ENCODE measurements at places on chromosomes 11 and 22.

- DNase-seq: no peak
Measured at GRCh38 chr11:111633248-111633647, 31.0 kb downstream of the SIK2 start.

GRCh38 chr11:68379206-68379605, 66.8 kb downstream of the LRP5 start:
- no peak for DNase-seq

- no peak for DNase-seq
Measured at GRCh38 chr11:106011481-106011880, 10.6 kb downstream of the MSANTD4 start.

DNA sequence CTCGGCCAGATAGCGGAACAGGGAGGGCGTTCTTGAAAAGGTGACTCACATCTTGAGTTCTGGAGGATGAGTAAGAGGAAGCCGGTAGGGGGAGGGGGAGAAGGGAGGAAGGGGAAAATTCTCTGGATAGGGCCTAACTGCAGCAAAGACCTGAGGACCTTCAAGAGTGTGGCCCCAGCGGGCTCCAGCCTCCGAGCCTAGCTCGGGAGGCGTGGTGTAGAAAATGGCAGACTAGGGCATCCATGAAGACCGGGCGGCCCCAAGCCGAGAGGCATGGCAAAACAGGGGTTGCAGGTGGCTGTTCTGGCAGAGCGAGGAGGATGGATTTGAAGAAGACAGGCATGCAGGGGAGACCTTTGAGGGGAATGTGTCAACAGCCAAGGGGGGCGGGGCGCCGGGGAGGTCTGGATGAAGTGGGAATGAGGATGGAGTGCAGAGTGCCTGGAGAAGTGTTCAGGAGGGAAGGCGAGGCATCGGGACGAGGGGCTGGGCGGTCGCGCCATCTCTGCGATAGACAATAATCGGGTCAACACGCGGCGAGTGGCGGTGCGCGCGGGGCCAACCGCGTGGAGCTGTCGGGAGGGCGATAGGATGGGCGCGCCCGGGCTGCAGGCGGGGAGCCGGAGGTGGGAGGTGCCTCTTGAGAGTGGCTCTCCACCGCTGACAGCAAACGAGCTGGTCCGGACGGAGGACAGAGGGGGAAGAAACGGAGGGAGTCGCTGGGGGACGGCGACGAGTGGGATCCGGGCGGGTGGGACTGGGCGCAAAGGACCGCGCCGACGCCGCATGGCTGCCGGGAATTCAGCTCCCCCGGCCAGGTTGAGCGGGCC, 40.0 kb upstream of the CREB3L1 start:
- peak; percentile 30 for DNase-seq

GRCh38 chr11:16804104-16804947, 65.9 kb downstream of the C11orf58 start:
- DNase-seq: no peak

- DNase-seq: no peak
Measured at GRCh38 chr11:107017104-107017432, 1.2 kb downstream of the GUCY1A2 start.

DNA sequence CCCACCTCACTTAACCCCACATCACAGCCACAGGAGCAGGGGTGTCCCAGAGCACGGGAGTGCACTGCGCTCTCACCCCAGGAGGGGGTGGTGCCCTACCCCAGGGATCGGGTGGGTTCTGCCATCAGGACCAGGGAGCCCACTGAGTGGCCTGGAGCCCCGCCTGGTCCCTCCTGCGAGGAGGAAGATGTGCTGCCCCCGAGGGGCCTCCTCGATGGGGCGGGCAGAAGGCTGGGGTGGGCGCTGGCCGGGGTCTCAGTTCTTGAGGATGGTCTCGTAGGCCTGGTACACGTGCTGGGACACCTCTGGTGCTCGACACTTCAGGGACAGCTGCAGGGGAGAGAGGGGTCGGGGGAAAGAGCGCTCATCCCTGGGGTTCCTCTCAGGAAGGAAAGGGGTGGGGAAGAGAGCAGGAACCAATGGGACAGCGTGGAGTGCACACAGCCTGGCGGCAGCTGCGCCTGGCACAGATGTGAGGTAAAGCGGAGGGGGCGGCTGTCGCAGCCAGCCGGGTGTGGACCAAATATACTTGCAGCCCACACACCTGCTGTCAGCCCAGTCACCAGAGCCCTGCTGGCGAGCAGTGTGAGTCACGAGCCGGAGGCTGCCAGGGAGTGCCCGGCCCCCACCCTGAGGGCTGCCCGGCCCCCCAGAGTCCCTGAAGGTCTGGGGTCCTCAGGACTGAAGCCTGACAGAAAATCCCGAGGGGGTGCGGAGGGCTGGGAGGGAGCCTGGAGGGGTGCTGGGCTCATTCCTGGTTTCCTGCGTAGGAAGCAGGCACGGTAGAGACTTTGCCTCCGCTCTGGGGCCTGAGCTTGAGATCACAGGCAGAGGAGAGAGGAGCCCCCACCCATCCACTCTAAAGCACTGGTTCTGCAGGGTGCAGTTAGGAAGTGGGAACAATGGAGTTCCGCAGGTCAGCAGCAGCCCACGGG, 13.3 kb upstream of the RASL10A start:
- DNase-seq: no peak

DNA sequence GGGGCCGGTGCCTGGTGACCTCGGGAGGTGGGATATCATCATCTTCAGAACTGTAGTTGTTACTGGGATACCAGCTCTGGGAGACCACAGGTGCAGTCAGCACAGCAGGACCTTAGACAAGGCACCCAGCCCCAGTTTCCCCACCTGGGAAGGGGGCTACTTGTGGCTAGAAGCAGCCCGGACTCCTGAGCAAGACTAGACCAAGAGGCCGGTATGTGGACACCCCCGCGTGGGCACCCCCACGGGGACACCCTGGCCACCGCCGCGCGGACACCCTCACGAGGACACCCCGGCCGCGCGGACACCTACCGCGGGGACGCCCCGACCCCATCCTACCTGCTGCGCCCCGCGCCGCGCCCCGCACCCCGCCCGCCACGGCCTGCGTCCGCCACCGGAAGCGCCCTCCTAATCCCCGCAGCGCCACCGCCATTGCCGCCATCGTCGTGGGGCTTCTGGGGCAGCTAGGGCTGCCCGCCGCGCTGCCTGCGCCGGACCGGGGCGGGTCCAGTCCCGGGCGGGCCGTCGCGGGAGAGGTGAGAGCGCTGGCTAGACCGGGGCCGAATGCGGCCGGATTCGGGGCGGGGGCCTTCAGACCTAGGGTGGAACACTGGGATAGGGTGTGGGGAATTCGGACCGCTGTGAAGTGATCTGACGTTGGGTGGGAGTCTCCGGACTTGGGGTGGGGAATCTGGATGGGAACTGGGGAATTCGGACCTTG, at the start of the genes COMT and TXNRD2:
Gene COMT (plus strand): TSS at position 408 of the 718 bp plus-strand sequence. CDS start 20,755 bp downstream, outside the sequence.
Gene TXNRD2 (minus strand): TSS at position 454 of the 718 bp plus-strand sequence. CDS start 15 bp downstream, at position 439.
- DNase-seq: no peak

DNA sequence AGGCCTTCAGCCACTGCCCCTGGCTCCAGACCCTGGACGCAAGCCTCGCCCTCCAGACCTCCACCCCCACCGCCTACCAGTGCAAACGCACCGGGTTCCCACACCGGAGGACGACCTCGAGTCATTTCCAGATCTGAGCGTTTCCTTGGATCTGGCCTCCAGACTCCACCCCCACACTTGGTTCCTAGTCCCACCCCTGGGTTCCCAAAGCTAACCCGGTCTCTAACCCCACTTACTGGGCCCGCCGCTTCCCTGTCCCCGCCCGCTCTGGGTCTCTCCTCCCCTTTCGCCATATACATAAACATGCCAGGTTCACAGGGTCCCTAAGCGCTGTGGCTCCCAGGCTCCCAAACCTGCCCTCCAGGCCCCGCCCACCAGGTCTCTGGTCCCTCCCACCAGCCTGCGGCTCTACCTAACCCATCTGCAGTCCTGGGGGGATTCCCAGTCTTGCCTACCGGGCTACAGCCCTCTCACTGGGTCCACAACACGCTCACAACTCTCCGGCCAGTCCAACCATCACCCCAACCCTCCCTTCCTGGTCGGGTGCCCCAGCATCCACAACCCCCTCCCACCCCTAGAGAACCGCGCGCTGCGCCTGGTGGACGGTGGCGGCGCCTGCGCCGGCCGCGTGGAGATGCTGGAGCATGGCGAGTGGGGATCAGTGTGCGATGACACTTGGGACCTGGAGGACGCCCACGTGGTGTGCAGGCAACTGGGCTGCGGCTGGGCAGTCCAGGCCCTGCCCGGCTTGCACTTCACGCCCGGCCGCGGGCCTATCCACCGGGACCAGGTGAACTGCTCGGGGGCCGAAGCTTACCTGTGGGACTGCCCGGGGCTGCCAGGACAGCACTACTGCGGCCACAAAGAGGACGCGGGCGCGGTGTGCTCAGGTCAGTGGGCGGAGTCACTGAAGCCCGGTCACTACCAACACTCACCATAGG, 36.7 kb downstream of the CD6 start:
- no peak for DNase-seq

DNA sequence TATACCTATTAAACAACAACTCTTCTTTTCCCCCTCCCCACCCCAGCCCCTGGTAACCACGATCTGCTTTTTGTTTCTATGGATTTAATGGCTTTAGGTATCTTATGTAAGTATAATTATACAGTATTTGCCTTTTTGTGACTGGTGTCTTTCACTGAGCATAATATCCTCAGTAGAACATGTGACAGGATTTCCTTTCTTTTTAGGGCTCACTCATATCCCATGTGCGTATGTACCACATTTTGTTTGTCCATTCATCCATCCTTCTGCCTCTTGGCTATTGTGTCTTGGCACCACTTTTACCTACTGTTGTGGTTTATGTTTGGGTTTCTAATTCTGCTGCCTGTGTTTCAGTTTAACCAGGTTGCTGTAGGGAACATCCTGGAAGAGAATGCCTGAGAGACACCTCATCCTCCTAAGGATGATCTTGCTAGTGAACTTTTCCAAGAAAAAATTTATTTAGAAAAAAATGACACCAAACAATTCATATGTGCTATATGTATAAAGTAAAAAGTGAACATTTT, 77.6 kb upstream of the SESN3 start:
- no peak for DNase-seq

DNA sequence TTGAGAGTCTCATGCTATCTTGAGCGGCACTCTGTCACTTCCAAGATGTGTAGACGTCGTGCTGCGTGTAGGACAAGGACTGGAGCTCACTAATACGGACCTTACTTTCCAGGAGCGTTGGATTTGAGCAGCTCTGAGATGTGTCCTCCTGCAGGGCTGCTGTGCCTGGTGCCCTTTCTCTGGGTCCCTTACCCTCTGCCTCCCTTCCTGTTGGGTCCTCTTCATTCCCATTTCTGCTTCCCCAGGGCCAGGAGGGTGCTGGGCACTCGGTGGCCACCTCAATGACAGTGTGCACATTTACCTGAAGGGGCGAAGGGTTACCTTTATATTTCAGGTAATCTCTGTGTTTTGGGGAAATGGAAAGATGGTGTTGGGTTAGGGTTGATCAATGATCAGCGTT, 4.0 kb downstream of the PTDSS2 start:
- DNase-seq: no peak

GRCh38 chr11:40215556-40215955, 1243.9 kb downstream of the LRRC4C start:
- no peak for DNase-seq

DNA sequence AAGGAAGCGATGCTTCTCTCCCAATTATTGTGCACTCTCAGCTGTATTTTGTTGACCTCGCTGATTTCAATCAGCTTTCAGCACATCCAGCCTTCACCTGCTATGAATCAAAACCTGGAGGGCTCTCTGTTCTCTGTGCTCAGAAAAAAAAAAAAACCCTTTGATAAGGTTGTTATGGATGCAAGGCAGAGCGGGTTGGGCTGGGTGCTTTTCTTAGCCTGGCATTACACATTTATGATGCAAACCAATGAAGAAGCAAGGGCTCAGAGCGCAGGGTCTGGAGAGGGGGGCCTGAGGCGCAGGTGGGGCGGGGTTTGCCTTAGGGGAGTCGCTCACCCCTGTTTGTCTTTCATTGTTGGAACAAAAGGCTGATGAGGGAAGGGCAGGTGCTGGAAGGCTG, 86.0 kb upstream of the CADM1 start:
- DNase-seq: no peak

GRCh38 chr22:23061471-23062280, 8.6 kb upstream of the GNAZ start:
- DNase-seq: no peak

DNA sequence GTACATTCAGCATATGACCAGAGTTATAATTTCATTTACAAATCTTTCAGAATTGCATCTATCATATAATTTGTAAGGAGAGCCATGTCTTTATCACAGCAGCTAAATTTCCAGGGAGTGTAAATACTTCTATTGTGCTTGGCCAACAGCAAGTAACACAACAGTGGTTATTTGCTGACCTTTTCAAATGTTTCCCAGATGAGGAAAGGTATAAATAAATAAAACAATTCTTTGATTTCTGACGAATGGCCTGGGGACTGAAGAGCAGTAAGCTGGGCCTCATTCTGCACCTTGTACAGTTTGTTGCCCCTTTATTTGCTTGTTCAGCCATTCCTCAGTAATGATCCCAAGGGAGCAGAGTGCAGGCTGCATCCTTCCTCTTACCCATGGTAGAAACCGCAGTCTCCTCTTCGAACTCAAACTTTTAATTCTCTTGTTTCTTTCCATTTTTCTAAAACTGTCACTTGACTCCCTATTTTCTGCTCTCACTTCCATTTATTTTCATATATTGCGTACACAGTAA, 132.8 kb downstream of the DDX10 start:
- DNase-seq: no peak

GRCh38 chr22:24137595-24137994, 43.7 kb upstream of the SUSD2 start:
- DNase-seq: no peak

Data from stimulated activated CD8-positive, alpha-beta memory T cell treated with anti-CD3 and anti-CD28 coated beads, Interleukin-7, amount 100 ng/mL, for 4 hours (primary cell).